ENCODE measurements at places on chromosomes 13 and 19.

DNA sequence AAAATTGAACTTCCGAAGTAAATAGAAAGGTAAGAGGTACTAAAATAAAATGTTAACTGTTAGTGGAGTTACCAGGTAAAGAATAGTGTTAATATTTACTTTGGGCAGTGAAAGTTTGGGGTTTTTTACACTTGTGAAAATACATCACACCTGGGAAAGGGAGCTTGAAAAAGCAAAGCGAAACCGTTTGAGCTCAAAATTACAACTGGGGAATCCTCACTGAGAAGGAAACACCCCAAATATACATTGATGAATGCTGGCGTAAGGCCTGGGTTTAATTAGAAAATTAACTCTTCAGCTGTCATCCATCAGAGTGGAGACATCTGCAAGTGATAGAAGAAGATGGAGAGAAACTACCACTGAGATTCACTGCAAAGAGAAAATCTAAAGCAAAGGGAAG, 1153.0 kb downstream of the SLITRK5 start:
- no peak for DNase-seq

GRCh38 chr13:78978381-78978998, 319.5 kb upstream of the OBI1 start:
- DNase-seq, result peak; percentile 72

- no peak for DNase-seq
Observed at GRCh38 chr13:91456837-91457236, 58.4 kb downstream of the GPC5 start.

DNA sequence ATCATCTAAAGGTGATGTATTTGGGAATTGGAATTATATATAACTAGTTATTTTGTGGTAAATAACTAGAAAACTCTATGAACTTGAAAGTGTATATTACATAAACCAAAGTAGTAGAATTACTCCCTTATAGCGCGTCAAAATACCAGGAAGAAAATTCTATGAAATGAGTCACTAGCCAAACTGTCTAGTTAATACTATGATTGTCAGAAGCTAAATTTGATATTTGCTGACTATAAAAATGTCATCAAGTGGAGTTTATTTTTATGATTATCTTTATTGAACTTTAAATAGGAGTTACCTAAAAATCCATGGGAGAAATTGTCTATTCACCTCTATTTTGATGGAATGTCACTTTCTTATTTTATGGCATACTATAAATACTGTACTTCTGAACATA, 100.6 kb downstream of the RNF17 start:
- DNase-seq, result no peak
